ENCODE measurements at places on chromosomes 4 and X.

- DNase-seq: no peak
These were observed 310.1 kb downstream of the RAB28 start for GRCh38 chr4:13174001-13174400.

- no peak for DNase-seq
These were observed 92.6 kb upstream of the TLR2 start for GRCh38 chr4:153591441-153591840.

- DNase-seq: no peak
These were observed 22.7 kb upstream of the LEF1 start for GRCh38 chr4:108191269-108191914.

DNA sequence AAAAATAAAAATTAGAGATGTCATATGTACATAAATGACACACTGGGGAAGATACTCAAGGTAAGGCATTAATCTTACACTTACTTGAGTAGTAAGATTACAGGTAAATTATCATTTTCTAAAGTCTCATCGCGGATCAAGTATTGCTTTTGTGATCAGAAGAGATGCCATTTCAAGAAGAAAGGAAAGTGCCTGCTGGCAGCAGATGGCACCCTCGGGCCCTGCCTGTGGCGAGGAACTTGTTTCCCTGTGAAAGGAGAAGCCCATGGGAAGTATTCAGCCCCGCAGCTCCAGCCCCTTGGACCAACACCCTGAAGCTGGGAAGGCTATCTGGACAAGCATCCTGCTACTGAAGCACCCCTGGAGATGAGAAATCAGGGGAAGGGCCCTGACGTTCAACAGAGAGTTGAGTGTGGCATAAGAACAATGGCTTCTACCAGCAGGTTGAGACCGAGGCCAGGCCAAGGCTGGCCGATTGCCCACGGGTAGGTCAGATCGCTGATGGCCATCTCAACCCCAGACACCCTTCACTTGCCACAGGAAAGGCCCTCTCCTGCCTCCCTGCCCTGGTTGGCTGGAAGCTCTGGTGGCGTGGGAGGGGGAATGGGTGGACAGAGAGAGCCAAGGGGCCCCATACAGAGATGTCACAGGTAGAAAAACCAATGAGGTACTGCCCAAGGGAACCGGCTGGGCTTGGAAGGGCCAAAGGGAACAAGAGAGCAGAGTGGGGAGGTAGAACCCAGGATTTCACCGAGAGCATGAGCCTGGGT lies 18.8 kb upstream of the MXD4 start:
- DNase-seq: no peak

DNA sequence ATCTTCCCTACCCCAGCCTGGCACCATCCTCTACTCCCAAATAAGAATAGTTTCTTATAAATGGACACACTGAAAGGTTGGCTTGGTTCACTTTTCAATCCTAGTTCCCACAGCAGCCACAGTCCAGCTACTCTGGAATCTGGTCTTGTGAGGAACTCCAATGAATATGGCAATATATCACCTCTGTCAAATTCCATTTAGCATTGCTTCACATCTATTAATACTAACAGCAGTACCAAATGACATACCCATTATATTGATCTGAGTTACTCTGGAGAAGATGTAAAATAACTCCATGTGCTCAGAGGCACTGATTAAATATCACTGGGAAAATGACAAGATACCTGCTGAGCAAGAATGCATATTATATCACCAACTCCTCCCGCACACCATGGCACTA lies 8.6 kb downstream of the OPHN1 start:
- DNase-seq: no peak

DNA sequence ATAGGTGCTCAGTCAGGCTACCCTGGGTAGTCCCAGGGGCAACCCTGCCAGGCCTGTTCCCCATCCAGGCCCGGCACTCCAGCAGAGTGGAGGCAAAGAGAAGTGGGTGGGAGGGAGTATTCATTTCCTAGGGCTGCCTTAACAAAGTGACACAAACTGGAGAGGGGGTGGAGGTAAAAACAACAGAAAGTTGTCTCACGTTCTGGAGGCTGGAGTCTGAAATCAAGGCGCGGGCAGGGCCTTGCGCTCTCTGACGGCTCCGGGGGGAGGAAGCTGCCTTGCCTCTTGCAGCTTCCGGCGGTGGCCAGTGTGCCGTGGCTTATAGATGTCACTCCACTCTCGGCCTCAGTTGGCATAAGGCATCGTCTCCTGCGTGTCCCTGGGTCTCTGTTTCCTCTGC lies 90.8 kb downstream of the DCTD start:
- no peak for DNase-seq

DNA sequence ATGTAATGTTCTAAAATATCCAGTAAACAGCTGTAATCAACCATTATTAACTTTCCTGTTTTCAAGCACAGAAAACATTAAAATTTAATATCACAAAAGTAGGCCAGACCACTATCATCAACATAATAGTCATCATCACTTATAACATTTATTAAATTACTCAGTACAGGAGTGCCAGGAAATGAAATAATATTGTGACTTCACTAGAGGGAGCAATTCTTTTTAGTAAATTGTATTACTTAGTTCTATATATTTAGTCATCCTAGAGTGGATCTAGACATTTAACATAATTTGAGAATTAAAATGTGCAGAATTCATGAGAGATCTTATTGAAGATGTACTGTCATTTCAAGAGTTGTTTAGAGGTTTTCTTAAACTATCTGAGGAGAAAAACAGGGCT lies 33.6 kb downstream of the PITX2 start:
- DNase-seq: no peak

GRCh38 chr4:16745009-16745635 lies 153.3 kb downstream of the LDB2 start:
- DNase-seq: no peak

- DNase-seq: no peak
These were observed 10.7 kb downstream of the TIMM8A start for GRCh38 chrX:101337776-101338271.

DNA sequence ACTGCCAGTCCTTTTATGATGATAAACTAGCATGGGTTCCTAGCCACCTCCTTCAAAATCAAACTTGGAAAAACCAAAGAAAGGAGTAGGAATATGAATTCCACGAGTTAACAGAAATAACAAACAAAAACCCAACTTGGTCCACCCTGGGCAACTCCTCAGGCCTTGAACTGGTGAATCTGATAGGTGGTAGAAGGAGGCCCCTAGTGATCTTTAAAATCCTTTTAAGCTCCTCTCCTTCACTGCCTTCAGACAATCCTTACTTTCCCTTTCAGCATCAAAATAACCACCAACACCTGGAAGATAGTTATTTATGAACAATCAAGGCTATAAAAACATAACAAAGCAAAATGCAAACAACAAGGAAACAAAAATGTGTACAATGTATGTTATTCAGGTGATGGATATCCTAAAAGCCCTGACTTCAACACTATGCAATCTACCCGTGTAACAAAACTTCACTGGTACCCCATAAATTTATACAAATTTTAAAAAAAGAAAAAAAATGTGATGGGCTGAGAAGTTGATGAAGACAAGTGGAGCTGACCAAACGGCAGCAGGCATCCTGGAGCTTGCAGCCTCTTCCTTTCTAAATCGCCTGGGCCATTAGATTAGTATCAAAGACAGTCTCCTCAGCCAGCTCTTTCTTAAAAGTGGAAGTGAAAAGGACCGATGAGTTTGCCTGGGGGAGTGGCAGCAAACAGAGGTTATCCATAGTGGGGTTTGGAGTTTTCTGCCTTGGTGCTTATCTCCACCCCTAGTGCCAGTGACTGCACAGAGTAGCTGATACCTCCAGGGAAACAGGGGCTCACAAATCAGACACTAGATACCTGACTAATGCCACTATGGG lies 179.6 kb downstream of the TMA16 start:
- DNase-seq: no peak

DNA sequence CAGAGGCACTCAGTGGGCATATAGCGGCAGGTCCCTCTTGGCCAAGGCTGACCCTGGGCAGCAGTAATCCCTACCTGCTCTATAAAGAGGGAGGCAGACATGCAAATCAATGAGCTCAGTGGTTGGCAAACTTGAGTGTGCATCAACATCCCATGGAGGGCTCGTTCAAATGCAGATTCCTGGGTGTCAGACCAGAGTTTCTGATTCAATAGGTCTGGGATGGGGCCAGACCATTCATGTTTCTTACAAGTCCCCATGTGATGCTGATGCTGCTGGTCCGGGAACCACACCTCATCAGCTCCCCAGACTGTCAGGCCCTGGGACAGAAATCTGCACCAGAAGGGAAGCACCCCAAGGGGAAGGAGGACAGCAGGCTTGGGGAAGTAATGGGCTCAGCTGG lies 38.9 kb upstream of the HMGB3 start:
- no peak for DNase-seq

GRCh38 chr4:158018221-158018830 lies 154.5 kb downstream of the GASK1B start:
- no peak for DNase-seq

DNA sequence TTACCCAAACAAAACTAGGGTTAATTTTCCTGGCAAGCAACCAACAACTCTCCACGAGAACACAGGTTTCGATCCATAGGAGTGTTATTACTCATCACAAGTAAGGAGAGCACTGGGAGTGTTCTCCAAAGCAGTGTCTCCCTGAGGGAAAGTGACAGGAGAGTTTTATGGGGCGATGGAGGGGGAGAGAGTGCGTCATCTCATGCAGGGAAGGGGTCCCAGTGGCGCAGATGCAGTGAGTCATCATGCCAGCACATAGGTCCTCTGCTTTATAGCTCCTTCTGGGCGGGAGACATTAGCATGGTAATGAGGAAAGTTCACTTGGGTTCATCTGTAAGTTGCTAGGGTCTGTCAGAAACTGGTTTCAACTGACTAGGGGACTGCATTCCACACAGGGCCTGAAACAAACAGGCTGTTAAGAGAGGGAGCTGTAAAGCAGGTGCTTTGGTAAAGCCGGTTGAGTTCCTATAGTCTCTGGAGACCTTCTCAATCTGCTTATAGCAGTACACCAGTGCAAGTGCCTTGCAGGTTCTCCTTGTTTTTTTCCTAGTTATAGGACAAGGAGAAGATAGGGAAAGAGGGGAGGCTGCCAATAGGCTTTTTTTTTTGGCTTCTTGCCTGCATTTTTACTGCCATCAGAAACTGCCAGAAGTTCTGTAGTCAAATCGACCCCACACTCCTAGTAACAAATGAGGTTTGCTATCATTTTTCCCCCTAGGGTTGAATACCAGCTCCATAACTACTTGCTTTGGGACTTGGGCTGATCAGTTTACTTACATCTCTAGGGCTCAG lies 12.8 kb upstream of the BOD1L1 start:
- DNase-seq: no peak

DNA sequence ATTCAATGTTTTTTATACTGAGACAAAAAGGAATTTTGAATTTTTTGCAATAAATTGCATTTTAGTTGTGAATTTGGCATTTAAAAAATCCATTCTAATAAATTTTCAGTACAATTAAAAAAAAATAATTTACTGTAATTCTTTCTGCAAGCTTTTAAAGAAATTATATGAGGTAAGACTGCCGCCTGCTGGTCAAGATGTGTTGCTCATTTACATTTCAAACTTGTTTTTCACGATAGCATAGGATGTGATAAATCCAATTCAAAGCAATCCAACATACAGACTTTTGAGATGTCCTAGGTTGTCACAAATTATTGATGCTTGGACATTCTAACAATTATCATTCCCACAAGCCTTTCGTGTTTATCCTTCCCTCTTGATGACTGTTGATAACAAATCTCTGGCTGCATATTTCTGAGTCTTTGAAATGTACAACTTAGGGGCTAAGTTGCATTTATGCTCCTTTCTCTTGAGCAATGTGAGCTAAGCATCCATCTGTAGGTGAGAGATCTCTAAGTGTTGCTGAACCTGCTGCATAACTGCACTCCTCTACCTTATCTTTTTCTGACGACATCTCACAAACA lies 21.7 kb upstream of the MFAP3L start:
- peak; percentile 40 for DNase-seq

DNA sequence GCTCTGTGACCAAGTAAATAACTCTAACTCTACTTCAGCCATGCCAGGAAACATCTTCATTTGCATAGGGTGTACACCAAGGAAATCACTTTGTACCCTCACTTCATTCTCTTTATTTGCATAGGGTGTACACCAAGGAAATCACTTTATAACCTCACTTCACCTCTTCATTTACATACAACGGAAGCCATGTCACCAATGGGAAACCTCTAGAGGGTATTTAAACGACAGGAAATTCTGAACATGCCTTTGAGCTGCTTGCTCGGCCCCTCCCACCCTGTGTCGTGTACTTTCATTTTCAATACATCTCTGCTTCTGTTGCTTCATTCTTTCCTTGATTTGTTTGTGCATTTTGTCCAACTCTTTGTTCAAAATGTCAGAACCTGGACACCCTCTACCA lies 848.1 kb upstream of the FRG1 start:
- DNase-seq: no peak

DNA sequence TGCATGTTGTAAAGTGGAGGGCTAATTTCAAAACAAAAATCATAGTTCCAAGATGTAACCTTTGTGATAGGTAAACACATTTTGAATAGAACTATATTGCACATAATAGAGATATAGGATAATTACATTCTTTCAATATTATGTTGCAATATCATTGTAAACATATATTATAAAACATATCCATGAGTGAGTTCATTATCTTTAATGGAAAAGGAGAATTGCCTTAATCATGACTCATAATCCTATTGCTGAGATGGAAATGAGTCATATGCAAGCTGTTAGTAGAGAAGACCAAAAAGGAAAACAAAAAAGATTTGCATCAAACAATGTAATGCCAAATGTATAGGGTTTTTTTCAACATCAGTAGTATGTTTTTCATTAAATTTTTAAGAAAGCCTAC lies 73.7 kb upstream of the WDR44 start:
- no peak for DNase-seq

GRCh38 chrX:107467271-107467670 lies 17.8 kb downstream of the FRMPD3 start:
- no peak for DNase-seq

- no peak for DNase-seq
These were observed 87.8 kb upstream of the RPS6KA3 start for GRCh38 chrX:20354505-20354904.

DNA sequence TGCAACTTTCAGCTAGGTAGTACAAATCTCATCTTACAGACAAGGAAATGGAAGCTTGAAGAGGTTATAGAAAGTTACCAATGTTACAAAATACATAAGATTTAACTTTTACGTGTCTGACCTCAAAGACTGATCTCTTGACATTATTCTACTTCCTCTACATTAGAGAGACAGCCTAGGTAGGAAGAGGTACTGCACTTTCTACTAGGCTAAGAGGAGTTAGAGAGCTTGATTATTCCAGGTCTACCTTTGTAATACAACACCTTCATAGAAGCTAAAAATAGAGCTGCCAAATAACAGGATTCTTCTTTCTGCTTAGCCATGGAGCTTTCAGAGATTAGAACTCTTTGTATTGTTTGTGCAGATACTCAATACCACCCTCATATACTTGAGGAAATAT lies 147.6 kb upstream of the NPY2R start:
- DNase-seq: no peak

- DNase-seq: no peak
These were observed 15.2 kb upstream of the SCOC start for GRCh38 chr4:140358281-140358680.

- no peak for DNase-seq
These were observed 760.2 kb downstream of the RAB28 start for GRCh38 chr4:12723849-12724447.

DNA sequence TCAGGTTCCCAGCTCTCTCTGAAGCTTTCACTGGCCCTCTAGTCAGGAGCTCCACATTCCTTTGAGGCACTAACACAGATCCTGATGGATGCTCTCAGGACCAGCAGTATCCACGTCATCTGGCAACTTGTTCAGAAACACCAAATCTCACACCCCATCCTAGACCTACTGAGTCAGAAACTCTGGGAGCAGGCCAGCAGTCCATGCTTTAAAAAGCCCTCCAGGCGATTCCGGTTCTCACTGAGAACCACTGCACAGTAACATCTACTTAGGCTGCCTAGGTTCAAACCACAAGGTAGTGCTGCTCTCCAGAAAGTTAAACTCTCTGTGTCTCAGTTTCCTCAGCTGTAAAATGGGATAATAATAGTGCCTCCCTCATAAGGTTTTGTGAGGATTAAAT lies 55.3 kb downstream of the CCDC158 start:
- no peak for DNase-seq

Measured in activated CD8-positive, alpha-beta memory T cell treated with anti-CD3 and anti-CD28 coated beads for 1 hour (primary cell).